Karpas-422 (cell line): ENCODE measurements at places on chromosomes 2 and 18.

- peak overlapping the region; percentile 27; the same call in 1 of the 2 replicates for H3K4me3 ChIP-seq
- no peaks in the 10 kb centered on the region for H3K27me3 ChIP-seq
- peaks cover 61% of the 10 kb centered on the region for H3K4me1 ChIP-seq
- peak; percentile 97 for DNase-seq
- peak overlapping the region; percentile 87 for H3K27ac ChIP-seq
- no peaks in the 10 kb centered on the region for H3K36me3 ChIP-seq
Measured at GRCh38 chr2:68714866-68715265, 19.7 kb upstream of the ARHGAP25 start.

GRCh38 chr2:556485-556884 lies 120.7 kb downstream of the TMEM18 start:
- no peaks in the 10 kb centered on the region for H3K36me3 ChIP-seq
- H3K4me3 ChIP-seq: no peak overlapping the region
- no peak overlapping the region for H3K27ac ChIP-seq
- H3K27me3 ChIP-seq: no peaks in the 10 kb centered on the region

GRCh38 chr2:233832414-233832813 lies 21.9 kb downstream of the HJURP start:
- peaks cover 22% of the 10 kb centered on the region for H3K36me3 ChIP-seq
- peak overlapping the region; percentile 93 for H3K27ac ChIP-seq
- DNase-seq: no peak
- H3K4me1 ChIP-seq: peaks cover 68% of the 10 kb centered on the region
- no peak overlapping the region for H3K4me3 ChIP-seq

GRCh38 chr2:152093464-152093863 lies 5.4 kb downstream of the CACNB4 start:
- no peak for DNase-seq
- H3K4me3 ChIP-seq: no peak overlapping the region
- H3K27ac ChIP-seq: no peak overlapping the region
- H3K4me1 ChIP-seq: peaks cover 7% of the 10 kb centered on the region; the same call in 1 of the 2 replicates
- H3K36me3 ChIP-seq: no peaks in the 10 kb centered on the region

DNA sequence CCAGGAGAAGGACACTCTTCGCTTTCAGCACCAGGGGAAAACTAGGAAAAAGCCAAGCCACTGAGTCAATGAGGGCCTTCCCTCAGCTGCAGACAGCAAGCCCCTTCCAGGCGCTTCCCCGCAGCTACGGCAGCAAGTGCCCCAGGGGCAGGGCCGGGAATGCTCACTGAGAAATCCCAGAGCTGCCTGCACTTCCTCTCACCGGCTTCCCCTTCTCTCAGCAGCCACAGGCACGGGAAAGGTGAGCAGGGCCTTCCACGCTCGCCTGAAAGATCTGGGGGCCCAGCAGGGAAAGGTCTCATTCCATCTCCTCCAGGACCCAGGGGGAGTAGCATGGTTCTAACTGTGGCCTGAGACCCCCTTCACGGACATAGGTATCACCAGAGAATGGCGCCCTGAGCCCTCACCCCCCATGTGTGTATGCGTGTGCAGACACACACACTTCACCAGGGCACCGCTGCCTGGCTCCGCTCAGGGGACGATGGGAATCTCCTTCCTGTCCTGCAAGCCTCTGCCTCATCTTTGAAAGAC lies 29.6 kb upstream of the FOSL2 start:
- H3K27me3 ChIP-seq: no peaks in the 10 kb centered on the region
- no peaks in the 10 kb centered on the region for H3K36me3 ChIP-seq
- H3K4me1 ChIP-seq: no peaks in the 10 kb centered on the region

DNA sequence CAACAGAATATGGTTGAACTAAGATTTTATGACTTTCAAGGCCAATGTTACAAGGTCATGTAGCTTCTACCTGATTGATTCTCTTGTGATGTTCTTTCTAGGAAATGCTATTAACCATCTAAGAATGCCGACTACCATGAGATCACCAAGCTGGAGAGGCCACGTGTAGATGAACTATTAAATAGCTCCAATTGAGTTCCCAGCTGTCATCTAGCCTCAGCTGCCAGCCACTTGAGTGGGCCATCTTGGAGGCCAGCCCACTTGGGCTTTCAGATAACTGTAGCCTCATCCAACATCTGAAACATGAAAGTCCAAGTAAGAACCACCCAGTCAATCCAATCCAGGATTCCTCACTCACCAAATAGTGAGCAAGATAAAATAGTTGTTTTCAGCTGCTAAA lies 376.9 kb upstream of the TMEFF2 start:
- H3K36me3 ChIP-seq: no peaks in the 10 kb centered on the region
- H3K4me3 ChIP-seq: no peak overlapping the region
- H3K27ac ChIP-seq: no peak overlapping the region
- no peak for DNase-seq

- no peaks in the 10 kb centered on the region for H3K27me3 ChIP-seq
- H3K27ac ChIP-seq: no peak overlapping the region
- DNase-seq: no peak
- no peaks in the 10 kb centered on the region for H3K36me3 ChIP-seq
- H3K4me1 ChIP-seq: no peaks in the 10 kb centered on the region
Measured at GRCh38 chr2:4828682-4829374, 863.4 kb upstream of the SOX11 start.

DNA sequence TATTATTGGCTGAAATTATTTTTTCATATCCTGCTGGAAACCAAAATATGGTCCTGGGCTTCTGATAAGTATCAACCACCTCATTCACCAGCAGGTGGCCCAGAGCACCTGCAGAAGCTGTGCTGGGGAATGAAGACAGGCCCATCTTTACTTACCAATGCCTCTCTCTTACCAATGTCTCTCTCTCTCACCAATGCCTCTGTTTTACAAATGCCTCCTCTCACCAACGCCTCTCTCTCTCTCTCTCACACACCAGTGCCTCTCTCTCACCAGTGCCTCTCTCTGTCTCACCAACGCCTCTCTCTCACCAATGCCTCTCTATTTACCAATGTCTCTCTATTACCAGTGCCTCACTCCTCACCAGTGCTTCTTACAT lies 2.3 kb upstream of the MAL start:
- no peaks in the 10 kb centered on the region for H3K27me3 ChIP-seq
- no peak overlapping the region for H3K4me3 ChIP-seq

GRCh38 chr2:231667496-231667895 lies 40.8 kb upstream of the PTMA start:
- H3K27me3 ChIP-seq: no peaks in the 10 kb centered on the region
- H3K36me3 ChIP-seq: no peaks in the 10 kb centered on the region
- H3K4me1 ChIP-seq: peaks cover 80% of the 10 kb centered on the region
- peak overlapping the region; percentile 78 for H3K4me3 ChIP-seq
- DNase-seq: peak; percentile 74
- peak overlapping the region; percentile 100 for H3K27ac ChIP-seq

- H3K4me1 ChIP-seq: peaks cover 11% of the 10 kb centered on the region
- H3K27ac ChIP-seq: no peak overlapping the region
- H3K27me3 ChIP-seq: no peaks in the 10 kb centered on the region
Measured at GRCh38 chr2:160920791-160921303, 239.4 kb upstream of the TANK start.

DNA sequence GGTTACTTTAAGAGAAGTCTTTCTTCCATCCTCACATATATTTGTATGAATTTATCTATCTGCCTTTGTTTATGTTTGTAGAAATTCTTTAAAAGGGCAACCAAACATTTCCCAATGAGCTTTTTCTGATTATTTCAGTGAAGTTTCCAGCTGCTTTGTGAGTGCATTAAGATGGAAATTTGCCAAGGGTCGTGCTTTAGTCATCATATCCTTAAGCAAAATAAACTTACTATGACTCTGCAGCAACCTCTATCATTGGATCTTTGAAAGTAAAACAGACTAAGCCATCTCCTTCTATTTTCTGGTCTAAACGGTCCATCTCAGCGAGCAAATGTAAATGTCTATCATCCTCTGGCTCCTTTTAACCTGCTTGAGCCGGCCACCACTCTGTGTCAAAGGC lies 489.3 kb downstream of the SOX11 start:
- peaks cover 59% of the 10 kb centered on the region for H3K4me1 ChIP-seq
- DNase-seq: no peak
- no peaks in the 10 kb centered on the region for H3K36me3 ChIP-seq
- no peak overlapping the region for H3K27ac ChIP-seq
- H3K27me3 ChIP-seq: no peaks in the 10 kb centered on the region
- H3K4me3 ChIP-seq: no peak overlapping the region

GRCh38 chr2:46364797-46365457 lies 67.7 kb downstream of the EPAS1 start:
- H3K4me1 ChIP-seq: no peaks in the 10 kb centered on the region
- H3K27me3 ChIP-seq: no peaks in the 10 kb centered on the region
- no peak overlapping the region for H3K4me3 ChIP-seq
- no peaks in the 10 kb centered on the region for H3K36me3 ChIP-seq
- DNase-seq: peak; percentile 80

DNA sequence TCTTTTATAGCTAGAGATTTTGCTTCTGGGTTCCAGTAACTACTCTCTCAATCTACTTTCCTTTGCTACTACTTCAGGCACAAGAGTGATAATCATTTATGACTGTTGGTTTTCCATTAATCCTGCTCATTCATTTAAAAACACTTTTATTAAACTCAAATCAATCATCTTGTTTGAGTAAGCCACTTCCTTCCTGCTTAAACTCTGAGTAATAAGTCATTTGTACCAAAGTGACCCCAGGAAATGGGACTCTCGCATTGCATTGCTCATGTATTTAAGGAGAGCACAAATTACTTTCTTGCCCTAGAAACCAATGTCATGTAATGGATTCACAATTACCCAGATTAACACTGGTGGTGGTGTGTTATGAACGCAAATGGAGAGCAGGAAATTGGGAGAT lies 270.7 kb upstream of the HNMT start:
- DNase-seq: no peak
- no peaks in the 10 kb centered on the region for H3K4me1 ChIP-seq
- no peak overlapping the region for H3K4me3 ChIP-seq
- no peaks in the 10 kb centered on the region for H3K27me3 ChIP-seq

DNA sequence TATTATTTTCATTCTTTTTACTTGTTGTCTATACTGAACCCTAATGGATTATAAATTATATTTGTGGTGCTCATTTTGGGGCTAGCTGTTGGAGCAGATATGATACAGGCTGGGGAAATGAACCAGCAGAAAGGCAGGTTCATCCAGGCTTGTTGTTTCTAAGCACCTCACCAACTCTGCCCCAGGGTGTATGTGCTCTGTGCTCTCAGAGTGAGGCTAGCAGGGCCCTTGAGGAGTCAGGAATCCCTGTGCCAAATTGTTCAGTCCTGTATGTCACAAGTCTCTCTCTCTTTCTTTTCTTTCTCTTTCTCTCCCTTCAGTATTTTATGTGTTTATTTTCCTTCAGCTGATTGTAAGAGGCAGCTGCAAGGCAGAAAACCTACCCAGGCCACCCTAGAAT lies 181.1 kb upstream of the DPP10 start:
- H3K27ac ChIP-seq: no peak overlapping the region
- no peak overlapping the region for H3K4me3 ChIP-seq
- no peaks in the 10 kb centered on the region for H3K27me3 ChIP-seq
- H3K4me1 ChIP-seq: no peaks in the 10 kb centered on the region

DNA sequence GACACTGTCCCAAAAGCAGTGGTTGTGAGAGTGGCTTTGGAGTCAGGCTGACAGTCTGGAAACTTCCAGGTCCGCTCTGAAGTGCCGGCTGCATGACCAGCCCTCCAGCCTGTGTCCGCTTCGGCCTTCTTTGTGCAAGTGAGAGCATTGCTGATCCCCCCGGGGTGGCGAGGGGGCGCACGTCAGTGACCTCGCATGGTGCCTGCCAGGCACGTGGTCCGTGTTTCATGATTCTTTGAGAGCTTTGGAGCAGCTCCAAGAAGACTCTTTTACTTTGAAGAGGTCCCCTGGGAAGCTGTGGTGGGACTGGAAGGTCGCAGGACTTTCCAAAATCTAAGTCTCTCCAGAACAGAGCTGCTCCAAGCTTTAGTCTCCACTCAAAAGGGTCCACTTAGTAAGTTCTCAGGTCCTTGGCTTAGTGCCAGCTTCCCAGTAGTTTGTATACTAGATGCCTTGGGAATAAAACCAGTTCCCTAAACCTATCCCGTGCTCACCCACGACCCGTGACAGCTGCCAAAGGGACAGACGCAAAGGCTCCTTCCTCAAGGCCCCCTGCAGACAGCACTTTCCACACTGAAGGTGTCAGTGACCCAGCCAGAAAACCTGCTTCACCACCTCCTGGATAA lies 68.8 kb downstream of the ADI1 start:
- H3K4me3 ChIP-seq: no peak overlapping the region
- H3K36me3 ChIP-seq: peaks cover 23% of the 10 kb centered on the region; the same call in 1 of the 2 replicates
- no peaks in the 10 kb centered on the region for H3K4me1 ChIP-seq
- no peaks in the 10 kb centered on the region for H3K27me3 ChIP-seq

GRCh38 chr18:68604256-68604655 lies 110.7 kb downstream of the TMX3 start:
- no peaks in the 10 kb centered on the region for H3K36me3 ChIP-seq
- DNase-seq: no peak
- no peak overlapping the region for H3K27ac ChIP-seq
- H3K4me1 ChIP-seq: no peaks in the 10 kb centered on the region
- H3K27me3 ChIP-seq: 0 out of 2 replicates have a peak, but pooled peaks cover 3% of the 10 kb centered on the region

- H3K27me3 ChIP-seq: no peaks in the 10 kb centered on the region
- no peaks in the 10 kb centered on the region for H3K4me1 ChIP-seq
- no peaks in the 10 kb centered on the region for H3K36me3 ChIP-seq
- H3K27ac ChIP-seq: no peak overlapping the region
Measured at GRCh38 chr2:34105006-34105767, 506.1 kb upstream of the FAM98A start.

- no peak for DNase-seq
- H3K27ac ChIP-seq: no peak overlapping the region
- no peaks in the 10 kb centered on the region for H3K27me3 ChIP-seq
- H3K4me1 ChIP-seq: no peaks in the 10 kb centered on the region
- no peak overlapping the region for H3K4me3 ChIP-seq
- H3K36me3 ChIP-seq: no peaks in the 10 kb centered on the region
Measured at GRCh38 chr2:105962221-105962620, 217.5 kb downstream of the NCK2 start.

- no peaks in the 10 kb centered on the region for H3K36me3 ChIP-seq
- no peaks in the 10 kb centered on the region for H3K4me1 ChIP-seq
- DNase-seq: no peak
- no peaks in the 10 kb centered on the region for H3K27me3 ChIP-seq
Measured at GRCh38 chr18:48545757-48546321, 7.0 kb downstream of the CTIF start.

GRCh38 chr2:134273256-134273983 lies 19.5 kb downstream of the MGAT5 start:
- H3K27me3 ChIP-seq: no peaks in the 10 kb centered on the region
- peak; percentile 69 for DNase-seq
- peaks cover 78% of the 10 kb centered on the region for H3K4me1 ChIP-seq
- H3K36me3 ChIP-seq: no peaks in the 10 kb centered on the region; the same call in 1 of the 2 replicates
- peak overlapping the region; percentile 96 for H3K27ac ChIP-seq

- no peaks in the 10 kb centered on the region for H3K36me3 ChIP-seq
- H3K27me3 ChIP-seq: no peaks in the 10 kb centered on the region; the same call in 1 of the 2 replicates
- no peak for DNase-seq
- no peak overlapping the region for H3K27ac ChIP-seq
- H3K4me1 ChIP-seq: no peaks in the 10 kb centered on the region
- H3K4me3 ChIP-seq: no peak overlapping the region
Measured at GRCh38 chr2:19859565-19859964, 42.2 kb downstream of the TTC32 start.

DNA sequence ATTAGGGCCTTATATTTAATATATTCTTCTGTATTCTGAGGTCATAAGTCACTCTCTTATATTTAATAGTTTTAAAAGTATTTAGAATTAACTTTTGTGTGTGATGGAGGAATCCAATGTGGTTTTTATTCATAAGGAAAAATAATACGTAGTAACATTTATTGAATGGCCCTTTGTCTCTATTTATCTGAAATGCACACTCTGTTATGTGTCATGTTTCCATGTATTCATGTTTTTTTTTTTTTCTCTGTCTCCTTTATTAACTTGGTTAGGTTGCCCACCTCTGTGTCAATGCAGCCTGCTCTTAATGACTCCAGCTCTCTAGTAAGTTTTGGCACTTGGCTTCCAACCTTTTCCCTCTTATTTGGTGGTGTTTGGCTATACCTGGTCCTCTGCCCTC lies 33.8 kb downstream of the RNF144A start:
- no peak overlapping the region for H3K27ac ChIP-seq
- no peak overlapping the region for H3K4me3 ChIP-seq
- H3K4me1 ChIP-seq: no peaks in the 10 kb centered on the region
- no peak for DNase-seq
